ENCODE measurements at places on chromosomes 11 and 22.
A peak's percentile ranks its signal among the peaks of the same experiment; 100 is the strongest.

- DNase-seq: no peak
Observed at GRCh38 chr11:15204711-15205110, 90.0 kb downstream of the INSC start.

GRCh38 chr11:10922892-10923291, 65.0 kb upstream of the ZBED5 start:
- no peak for DNase-seq

DNA sequence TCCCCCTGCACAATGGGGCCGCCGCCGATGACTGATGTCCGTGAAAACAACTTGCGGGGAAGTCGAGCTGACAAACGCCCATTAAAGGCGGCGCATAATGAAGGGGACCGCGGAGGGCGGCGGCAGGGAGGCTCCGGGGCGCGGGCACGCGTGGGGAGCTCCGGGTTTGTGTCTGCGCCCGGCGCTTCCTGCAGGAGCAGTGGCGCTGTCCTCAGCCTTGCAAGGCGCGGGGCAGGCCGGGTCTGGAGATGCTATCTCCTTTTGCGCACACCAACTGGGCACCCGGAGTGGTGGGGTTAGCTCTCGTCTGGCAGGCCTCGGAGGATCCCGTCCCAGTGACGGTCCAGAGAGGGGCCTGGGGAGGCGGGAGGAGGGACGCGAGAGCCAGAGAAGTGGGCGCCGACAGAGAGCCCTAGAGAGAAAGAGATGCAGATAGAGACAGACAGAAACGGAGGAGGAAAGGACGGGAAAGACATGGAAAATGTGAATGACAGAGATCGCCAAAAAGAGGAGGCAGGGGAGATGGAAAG, 390 bp upstream of the FGF3 start:
- no peak for DNase-seq

DNA sequence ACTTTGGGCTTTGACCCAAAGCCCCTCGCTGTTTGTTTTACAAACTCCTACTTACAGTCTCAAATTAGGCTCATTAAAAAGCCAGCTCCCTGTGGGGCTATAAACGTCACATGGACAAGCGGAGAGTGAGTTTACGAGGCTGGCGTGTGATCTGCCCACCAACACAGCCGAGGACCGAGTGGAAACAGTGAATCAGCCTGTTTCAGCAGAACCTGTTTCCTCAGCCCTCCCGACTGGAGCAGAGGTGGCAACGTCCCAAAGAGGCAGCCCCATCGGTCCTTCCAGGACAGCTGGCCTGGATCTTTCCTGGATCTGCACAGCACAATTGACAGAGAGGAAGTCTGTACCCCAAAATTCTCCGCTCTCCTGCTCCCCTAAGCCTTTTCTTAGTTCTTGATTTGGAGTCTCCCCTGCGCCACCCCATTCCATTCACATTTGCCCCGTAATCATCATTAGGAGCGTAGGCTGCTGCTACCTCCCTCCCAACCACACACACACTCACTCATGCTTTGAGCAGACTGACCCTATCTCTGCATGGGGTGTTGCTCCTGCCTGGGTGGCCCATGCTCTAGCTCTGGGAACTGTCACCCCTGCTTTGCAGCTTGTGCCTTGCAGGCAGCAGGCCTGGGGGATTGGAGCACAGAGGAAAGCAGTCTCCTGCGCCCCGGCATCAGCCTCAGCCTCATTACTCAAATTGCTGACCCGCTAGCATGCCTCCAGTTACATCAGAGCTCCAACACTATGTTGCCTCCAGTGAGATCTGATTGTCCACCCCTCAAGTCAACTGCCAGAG, 117.8 kb downstream of the NAT10 start:
- no peak for DNase-seq

- DNase-seq: no peak
Observed at GRCh38 chr11:95524314-95525036, 265.1 kb downstream of the FAM76B start.

GRCh38 chr22:37675930-37676735, 697 bp downstream of the LGALS1 start:
- DNase-seq: no peak

DNA sequence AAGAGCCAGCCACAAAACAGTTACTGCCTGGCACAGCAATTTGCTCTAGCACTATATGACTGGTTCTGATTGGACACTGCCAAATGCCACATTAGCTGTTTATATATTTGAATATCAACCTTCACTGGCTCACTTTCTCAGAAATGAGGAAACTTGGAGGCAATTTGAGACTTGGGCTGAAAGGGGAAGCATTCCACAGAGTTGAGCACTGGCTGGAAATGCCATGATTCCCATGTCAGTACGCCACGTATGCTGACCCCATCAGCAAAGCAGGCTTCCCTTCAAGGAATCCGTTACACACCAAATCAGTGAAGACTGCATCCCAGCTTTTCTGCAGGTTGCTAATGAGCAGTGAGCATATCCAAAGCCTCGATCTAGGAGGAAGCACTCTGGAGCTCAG, 34.7 kb downstream of the GALNT18 start:
- DNase-seq: no peak

DNA sequence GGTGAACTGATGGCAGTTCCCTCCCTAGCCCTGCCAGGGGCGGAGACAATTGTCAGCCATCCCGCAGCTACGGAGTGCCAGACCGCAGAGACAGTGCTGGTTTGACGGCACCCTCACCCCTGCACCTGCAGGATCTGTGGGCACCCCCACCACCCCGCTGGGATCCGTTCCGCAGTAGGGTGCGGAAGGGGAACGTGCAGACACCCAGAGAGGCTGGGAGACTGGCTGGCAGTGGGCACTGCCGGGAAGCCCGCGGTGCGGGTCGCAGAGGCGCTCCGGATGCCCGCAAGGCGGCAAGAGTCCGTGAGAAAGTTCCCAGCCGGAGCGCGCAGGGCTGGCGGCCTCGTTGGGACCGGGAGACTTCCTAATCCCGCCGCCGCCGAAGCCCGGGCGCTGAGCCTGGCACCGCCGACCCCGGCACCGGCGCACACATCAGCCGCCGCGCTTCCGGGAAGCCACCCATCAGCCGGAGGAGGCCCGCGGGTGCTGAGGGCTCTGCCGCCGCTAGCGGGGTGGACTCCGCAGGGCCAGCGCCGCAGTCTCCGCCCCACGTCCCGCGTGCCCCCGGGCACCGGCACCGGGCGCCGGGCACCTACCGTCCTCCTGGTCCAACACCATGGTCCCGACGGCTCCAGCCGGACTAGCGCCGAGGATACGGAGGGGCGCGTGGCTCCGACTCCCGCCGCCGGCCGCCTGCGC, 4.3 kb upstream of the LMO1 start:
- no peak for DNase-seq

- no peak for DNase-seq
Observed at GRCh38 chr11:79006854-79007253, 432.2 kb upstream of the NARS2 start.

- no peak for DNase-seq
Observed at GRCh38 chr11:19952116-19952605, 208.1 kb downstream of the DBX1 start.

DNA sequence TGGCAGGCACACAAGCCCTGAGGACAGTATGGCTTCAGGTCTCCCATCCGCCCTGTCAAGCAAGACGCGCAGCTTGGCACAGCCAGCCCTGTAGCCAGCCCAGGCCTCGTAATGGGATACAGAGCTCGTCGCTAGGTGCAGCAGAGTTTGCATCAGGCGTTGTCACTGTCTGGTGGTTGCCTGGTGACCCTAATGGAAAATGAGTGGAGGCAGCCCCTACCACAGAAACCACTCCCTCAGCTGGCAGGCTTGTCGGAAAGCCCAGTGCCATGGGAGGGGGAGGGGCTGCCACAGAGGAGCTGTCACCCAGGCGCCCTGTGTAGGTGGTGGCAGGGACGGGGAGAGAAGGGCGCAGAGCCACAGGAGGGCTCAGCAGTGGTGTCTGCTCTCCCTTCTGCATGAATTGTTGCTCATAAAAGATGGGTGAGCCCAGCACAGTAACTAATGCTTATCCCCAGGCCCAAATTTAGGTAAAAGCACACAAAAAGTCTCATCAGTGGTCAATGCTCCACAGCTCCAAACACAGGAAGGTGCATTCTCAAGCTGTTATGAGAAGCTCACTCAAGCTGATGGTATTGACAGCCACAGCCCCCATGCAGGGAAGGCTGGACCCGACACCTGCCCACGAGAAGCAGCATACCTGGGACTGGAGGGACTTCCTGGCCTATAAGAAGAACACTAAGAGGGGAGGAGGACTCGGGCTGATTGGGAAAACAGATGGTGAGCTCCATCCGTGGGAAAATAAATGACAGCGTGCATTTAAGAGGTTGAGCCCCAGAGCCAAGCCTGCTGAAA, 164.6 kb downstream of the ETS1 start:
- DNase-seq: peak; percentile 92

DNA sequence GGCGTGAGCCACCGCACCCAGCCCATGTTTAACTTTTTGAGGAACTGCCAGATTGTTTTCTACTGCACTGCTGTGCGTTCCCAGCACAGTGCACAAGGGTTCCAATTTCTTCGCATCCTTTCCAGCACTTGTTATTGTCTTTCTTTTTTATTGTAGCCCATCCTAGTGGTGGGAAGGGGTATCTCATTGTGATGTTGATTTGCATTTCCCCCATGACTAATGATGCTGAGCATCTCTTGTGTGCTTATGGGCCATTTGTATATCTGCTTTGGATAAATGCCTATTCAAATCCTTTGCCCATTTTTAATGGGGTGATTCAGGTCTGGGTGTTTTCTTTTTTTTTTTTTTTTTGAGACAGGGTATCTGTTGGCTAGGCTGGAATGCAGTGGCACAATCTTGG, 36.6 kb upstream of the SYT7 start:
- no peak for DNase-seq

- DNase-seq: no peak
Observed at GRCh38 chr11:90738799-90739198, 516.0 kb upstream of the CHORDC1 start.

GRCh38 chr11:14904745-14905103, 12.7 kb upstream of the CYP2R1 start:
- peak; percentile 75 for DNase-seq

DNA sequence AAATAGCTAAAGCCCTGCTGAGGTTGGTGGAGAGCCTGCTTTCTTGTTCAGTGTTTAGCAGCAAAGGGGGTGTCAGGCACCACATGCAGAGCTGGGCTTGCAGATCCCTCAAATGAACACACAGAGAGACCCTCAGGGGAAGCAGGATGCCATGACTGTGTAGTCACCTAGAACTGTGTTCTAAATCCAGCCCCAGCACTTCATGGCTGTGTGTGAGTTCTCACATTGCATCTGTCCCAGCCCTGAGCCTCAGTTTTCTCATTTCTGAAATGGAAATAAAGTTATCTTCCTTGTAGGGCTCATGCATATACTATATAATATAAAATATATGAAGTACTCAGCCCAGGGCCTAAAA, 47.1 kb downstream of the CWC15 start:
- DNase-seq: no peak

GRCh38 chr22:41844036-41844435, 11.1 kb downstream of the SREBF2 start:
- no peak for DNase-seq

- DNase-seq: no peak
Observed at GRCh38 chr22:19750507-19751490, 9.8 kb upstream of the TBX1 start.

- DNase-seq: no peak
Observed at GRCh38 chr11:7858006-7858405, 61.3 kb upstream of the OR5P2 start.

- DNase-seq: no peak
Observed at GRCh38 chr11:19728436-19728835, 15.8 kb downstream of the NAV2 start.

- no peak for DNase-seq
Observed at GRCh38 chr22:49573109-49573765, 254.4 kb downstream of the BRD1 start.

GRCh38 chr11:16611401-16611921, 127.0 kb upstream of the C11orf58 start:
- DNase-seq: no peak

GRCh38 chr11:64223001-64223651, 2.9 kb downstream of the TRPT1 start:
- no peak for DNase-seq

GRCh38 chr22:43828725-43828997, 16.6 kb upstream of the EFCAB6 start:
- no peak for DNase-seq

GRCh38 chr11:121255473-121256125, 37.0 kb upstream of the SC5D start:
- no peak for DNase-seq

GRCh38 chr11:71129624-71130023, 122.8 kb downstream of the SHANK2 start:
- no peak for DNase-seq
